Inflammatory macrophage treated with lipopolysaccharide for 4 hours (primary cell): ENCODE measurements at places on chromosomes 2 and 18.

DNA sequence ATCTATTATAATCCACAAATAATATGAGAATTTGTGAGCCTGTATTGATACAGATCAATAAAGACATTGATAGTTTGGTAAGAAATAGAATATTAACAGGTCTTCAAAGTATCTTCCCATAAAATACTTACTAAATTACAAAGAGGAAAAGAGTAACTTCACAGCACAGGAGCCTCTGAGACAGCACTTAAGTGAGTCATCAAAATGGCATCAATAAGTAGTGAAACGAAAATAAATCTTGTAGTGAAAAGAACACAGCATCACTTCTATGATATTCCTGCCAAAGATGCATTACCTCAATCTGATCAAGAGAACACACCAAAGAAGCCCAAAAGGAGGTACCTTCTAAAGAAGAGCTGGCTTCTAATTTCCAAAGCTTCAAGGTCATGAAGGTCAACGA lies 116.4 kb downstream of the CBLN2 start:
- no peak for DNase-seq

- no peak for DNase-seq
Observed at GRCh38 chr18:8969639-8970390, 132.7 kb upstream of the NDUFV2 start.

GRCh38 chr2:70304498-70304897 lies 2.6 kb upstream of the FAM136A start:
- DNase-seq, result no peak

GRCh38 chr18:63940008-63940407 lies 9.1 kb upstream of the HMSD start:
- DNase-seq, result no peak

GRCh38 chr2:161095314-161095713 lies 64.9 kb upstream of the TANK start:
- DNase-seq, result no peak

DNA sequence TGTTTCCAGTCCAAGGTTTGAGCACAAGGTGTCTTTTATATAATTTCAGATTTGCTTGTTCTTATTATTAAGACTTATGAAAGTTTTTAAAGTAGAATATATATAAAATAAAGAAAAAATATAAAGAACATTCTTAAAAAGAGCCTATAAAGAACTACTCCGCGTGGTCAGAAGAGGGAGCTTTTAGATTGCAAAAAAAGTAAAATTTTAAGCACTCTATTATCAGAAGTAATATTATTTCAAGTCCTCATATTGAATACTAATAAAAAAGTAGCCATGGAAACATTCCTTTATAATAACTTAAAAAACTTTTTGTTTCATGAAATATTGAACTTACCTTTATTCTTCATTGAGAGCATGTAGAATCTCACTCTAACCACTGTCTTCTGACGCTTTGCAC lies 51.4 kb downstream of the LINC00305 start:
- no peak for DNase-seq

- no peak for DNase-seq
Observed at GRCh38 chr18:63128237-63128974, 191.2 kb downstream of the BCL2 start.

DNA sequence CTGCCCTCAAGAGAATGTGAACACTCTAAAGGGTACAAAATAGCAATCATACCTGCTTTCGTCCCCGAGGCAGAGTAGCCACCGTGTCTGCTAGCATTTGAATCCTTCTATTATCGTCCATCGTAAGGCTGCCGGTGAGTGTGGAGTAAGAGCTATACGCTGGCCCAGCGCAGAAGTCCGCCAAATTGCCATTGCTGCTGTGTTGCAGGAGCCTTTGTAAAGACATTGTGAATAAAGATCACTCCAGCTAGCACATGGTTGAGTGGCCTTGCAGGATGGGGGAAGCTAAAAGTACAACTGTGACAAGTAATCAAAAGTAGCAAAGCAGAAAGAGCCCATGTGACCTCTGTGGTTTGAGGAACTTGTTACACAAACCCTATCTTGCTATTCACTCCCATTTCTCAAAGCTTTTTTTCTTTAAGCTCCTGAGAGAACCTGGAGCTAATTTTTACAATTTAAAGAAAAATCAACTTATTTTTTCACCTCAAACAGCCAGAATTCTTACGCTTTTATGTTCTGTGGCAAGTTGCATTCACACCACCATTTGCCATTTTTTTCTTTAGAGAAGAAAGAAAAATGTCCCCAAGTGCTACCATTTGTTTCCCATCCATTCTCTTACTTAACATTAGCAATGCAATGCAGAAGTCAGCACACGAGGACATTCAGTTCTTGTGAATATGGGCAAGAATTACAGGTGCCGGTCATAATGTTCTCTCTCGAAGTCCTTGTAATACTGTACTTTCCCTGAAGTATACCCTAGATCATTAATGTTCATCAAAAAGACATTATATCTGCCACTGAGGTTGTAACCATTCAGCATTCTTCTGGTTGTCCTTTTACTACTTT lies at the start of gene CYTIP:
Gene CYTIP (minus strand): TSS at position 295 of the 846 bp plus-strand sequence. CDS start 69 bp downstream, at position 226.
- peak; percentile 93 for DNase-seq

- no peak for DNase-seq
Observed at GRCh38 chr2:77588438-77588837, 66.3 kb upstream of the LRRTM4 start.

GRCh38 chr2:25505182-25505581 lies 163.5 kb upstream of the DNMT3A start:
- no peak for DNase-seq

GRCh38 chr2:53473236-53473635 lies 294.4 kb upstream of the CHAC2 start:
- no peak for DNase-seq

- no peak for DNase-seq
Observed at GRCh38 chr2:45857867-45858520, 206.5 kb downstream of the PRKCE start.

DNA sequence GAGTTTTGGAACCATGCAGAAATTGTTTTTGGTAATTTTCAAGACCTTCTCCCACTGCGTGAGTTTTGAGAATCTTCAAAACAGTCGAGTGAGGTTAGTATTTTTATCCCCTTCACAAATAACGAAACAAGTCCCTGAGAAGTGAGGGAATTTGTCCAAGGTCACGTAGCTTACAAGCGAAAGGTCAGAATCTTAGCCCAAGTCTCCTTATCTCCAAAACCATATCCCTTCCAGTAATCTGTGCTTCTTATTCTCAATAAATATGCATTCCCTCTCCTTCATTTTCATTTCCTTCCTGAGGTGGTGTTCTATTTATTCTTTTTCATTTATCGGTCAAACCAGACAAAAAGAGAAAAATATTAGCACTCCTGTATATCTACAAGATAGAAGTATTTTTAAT lies 163.6 kb downstream of the MREG start:
- DNase-seq, result no peak

- DNase-seq, result no peak
Observed at GRCh38 chr2:6952101-6952500, 34.9 kb downstream of the RNF144A start.

- peak; percentile 19 for DNase-seq
Observed at GRCh38 chr2:36451512-36451911, 95.9 kb downstream of the CRIM1 start.

- DNase-seq, result peak; percentile 99
Observed at GRCh38 chr18:48896875-48897511, 53.8 kb downstream of the SMAD7 start.

GRCh38 chr2:181396256-181397123 lies 60.7 kb upstream of the ITGA4 start:
- DNase-seq, result no peak

GRCh38 chr2:173149491-173149890 lies 73.8 kb downstream of the MAP3K20 start:
- no peak for DNase-seq

DNA sequence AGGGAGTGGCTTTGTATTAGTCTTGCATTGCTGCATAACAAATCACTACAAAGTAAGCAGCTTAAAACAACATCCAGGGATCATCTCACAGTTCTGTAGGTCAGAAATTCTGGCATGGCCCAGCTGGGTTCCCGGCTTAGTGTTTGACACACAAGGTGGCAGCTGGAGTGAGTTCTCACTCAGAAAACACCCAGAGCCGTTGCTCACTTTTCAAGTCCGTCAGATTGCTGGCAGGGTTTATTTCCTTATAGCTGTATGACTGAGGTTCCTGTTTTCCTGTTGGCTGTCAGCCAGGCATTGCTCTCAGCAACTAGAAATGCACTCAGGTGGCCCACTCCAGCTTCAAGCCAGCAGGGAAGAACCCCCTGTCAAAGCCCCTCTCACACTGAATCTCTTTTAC lies 324.1 kb downstream of the CCDC178 start:
- DNase-seq, result peak; percentile 30

DNA sequence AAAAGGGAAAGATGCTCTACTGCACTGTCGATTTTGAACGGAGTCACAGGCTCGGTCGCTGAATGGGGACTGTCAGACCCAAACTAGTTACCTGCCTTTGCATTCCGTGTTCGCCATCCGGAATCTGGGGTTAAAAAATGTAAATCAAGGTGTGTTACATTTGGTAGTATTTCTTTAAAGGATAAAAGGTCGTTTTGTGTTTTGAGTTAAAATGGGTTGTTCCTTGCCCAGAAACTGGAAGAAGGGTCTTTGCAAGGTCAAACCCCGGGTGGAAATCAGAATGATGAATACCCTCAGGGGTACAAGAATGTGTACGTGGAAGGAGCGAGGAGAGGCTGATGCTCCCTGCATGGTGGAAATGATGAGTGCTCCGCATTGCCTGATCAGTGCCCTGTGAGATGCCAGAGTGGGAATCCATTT lies 1.0 kb downstream of the VSNL1 start:
- DNase-seq, result no peak

DNA sequence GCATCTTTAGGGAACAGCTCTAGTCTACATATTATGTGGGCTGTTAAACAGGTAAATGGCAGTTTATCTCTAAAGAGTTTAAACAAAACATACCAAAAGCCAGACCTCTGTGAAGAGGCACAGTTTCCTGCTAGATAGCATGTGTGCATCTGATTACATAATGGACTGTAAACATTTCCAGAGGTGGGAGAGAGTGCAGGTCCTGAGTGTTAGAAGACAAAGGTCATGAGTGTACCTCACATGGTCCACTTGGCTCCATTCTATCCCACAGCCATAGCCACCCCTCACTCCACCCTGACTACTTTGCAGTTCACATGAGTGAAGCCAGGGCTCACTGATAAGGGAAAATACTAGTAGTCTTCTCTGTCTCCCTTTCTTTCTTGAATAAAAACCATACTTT lies 233.4 kb downstream of the MTX2 start:
- DNase-seq, result no peak

DNA sequence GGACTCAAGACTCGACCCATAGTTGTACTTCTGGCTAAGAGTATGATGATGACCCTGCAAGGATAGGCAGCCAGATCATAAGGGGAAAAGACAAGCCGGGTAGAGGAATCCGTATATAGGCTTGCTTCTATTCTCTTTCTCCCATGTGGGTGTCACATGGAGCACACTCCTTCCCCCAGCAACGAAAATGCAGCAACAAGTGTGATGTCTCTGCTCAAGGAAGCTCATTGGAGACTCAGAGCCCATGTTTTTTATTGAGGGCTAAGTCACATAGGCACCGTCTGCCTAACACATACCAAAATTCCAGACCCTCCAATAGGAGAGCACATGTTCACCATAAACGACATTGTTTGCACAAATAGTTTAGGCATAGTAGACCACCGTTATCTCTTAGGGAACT lies 6.3 kb downstream of the ZNF2 start:
- no peak for DNase-seq

- DNase-seq, result no peak
Observed at GRCh38 chr2:238593236-238593635, 166.5 kb downstream of the ASB1 start.

- DNase-seq, result no peak
Observed at GRCh38 chr2:1743396-1744150, 742 bp downstream of the PXDN start.

DNA sequence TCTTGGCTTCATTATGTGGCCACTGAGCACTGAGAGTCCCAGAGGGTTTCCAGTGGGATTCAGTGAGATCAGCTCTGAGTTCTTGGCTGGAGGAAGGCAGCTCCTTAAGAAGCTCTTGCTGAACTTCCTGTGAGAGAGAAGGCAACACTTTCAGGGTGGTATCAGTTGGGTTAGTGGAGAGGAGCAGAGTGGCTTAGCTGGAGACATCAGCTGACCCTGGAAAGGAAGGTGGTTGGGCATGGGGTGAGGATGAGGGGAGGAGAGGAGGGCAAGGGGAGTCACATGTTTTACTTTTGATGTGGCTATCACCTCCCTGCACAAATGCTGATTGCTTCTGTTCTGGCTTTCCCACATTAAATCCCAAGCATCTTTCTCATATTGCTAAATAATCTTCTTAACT lies 95.1 kb downstream of the ACOXL start:
- DNase-seq, result no peak

GRCh38 chr2:144496092-144496976 lies 23.6 kb downstream of the ZEB2 start:
- DNase-seq, result peak; percentile 75

DNA sequence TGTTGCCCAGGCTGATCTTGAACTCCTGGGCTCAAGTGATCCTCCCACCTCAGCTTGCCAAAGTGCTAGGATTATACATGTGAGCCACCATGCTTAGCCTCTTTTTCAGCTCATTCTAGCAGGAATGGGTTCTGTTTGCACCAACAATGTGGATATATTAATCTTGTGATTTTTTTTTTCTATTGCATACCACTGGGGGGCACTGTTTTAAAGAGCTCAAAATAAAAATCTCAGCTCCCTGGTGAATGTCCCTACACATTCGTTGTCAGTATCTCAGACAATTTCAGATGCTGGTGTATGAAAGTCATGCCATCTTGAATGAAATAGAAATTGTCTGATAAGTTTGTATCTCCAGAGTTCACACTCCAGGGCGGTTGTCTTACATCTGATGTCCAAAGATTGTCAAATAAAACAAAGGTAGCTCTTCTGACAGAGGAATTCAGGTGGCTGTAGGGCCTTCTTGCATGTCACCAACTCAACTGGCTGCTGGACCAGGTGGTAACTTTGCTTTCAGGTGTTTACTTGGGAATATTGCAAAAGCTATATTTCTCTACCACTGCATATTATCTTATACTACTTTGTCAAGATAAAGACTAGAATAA lies 3.1 kb upstream of the MATN3 start:
- DNase-seq, result peak; percentile 48

GRCh38 chr2:5898667-5899066 lies 206.5 kb downstream of the SOX11 start:
- DNase-seq, result no peak

DNA sequence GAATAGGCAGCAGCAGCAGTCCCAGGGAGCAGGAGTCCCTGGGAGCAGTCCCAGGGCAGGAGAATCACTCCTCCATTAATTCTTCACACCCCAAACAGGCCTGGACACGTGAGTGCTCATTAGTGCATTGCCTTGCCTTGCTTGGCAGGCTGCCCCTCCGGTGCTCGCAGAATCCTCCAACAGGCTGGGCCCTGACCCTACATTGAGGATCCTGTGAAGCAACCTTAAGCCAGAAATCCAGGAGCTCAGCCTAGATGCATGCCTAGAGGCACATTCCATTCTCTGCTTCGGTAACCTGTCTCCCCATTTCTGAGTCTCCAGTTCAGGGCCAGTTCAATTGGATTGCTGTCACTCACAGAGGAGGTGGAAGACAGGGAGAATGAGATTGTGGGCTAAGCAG lies 97.4 kb upstream of the LRATD1 start:
- no peak for DNase-seq

GRCh38 chr2:40168546-40168945 lies 283.3 kb downstream of the SLC8A1 start:
- DNase-seq, result no peak
